Activated T-cell treated with anti-CD3 and anti-CD28 coated beads for 4 hours (primary cell): ENCODE measurements at places on chromosomes 4 and X.

- DNase-seq: peak; percentile 0
Observed at GRCh38 chr4:179867300-179867878, 2375.8 kb upstream of the TENM3 start.

DNA sequence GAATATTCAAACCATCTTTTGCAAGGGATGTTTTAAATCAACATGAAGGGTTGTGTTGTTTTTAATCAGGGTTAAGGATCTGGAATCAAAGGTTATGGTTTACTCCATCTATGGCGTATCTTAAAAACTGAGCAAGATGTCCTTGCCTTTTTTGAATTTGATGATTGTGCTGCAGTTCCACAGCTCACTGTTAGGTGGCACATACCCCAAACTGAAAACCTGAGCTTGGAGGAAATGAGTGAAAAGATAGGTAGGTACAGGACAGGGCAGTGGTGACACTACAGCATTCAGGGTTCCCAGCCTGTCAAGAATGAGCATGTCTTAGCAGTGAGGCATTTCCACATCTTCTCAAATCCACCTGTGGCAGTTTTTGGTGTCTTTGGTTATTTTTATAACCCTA lies 13.1 kb upstream of the EOLA1 start:
- no peak for DNase-seq

- DNase-seq: no peak
Observed at GRCh38 chrX:39756086-39756883, 341.5 kb downstream of the BCOR start.

GRCh38 chrX:10930151-10930550 lies 181.0 kb upstream of the HCCS start:
- no peak for DNase-seq

- DNase-seq: no peak
Observed at GRCh38 chrX:154549766-154550165, 2.3 kb downstream of the IKBKG start.

- no peak for DNase-seq
Observed at GRCh38 chr4:54063229-54063628, 1.2 kb downstream of the CHIC2 start.

DNA sequence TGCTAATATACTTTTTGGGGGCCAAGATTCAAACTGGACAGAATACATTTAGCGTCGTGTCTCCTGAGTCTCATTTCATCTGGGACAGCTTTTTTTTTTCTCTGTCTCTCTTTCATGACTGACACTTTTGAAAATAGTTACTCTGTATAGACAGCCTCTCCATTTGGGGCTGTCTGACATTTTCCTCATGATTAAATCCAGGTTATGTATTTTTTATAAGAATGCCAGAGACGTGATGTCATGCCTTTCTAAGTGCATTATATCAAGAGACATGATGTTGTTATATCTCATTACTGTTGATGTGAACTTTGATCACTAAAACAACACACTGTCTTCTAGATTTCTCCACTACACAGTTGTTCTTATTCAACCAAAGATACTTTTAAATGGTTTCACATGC lies 199.0 kb downstream of the BANK1 start:
- no peak for DNase-seq

DNA sequence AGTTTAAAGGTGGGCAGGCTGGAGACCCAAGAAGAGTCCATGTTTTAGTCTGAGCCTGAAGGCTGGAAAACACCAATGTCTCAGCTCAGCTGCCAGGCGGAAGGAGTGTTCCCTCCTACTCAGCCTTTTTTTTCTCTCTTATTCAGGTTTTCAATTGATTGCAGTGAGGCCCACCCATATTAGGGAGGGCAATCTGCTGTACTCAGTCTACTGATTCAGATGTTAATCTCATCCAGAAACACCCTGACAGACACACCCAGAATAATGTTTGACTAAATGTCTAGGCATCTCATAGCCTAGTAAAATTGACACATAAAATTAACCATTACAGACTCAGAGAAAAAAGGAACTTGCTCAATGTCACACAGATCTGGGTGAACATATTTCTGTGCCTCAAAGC lies 347.1 kb downstream of the GBA3 start:
- DNase-seq: no peak

- no peak for DNase-seq
Observed at GRCh38 chrX:15207994-15208393, 61.9 kb downstream of the ASB9 start.

GRCh38 chr4:163920426-163920825 lies 425.9 kb downstream of the TMA16 start:
- DNase-seq: no peak

- DNase-seq: no peak
Observed at GRCh38 chr4:11264841-11265240, 163.9 kb downstream of the HS3ST1 start.

DNA sequence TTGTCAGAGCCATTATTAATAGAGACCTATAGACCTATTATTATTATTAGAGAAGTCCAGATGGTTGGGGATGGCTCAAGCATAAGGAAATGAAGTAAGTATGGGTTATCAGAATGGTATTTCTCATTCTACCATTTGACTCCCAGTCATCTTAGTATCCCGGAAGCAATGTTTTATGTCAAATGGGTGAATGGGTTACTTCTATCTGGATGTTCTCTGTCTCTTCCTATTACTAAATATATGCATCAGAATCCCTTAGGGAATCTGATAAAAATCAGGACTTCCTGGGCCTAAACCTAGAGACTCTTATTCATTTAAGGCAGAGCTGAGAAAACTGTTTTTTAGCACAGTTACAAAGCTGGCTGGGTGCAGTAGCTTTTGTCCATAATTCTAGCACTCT lies 149.9 kb downstream of the SLC10A7 start:
- no peak for DNase-seq
